ENCODE measurements at places on chromosomes 4 and X. TPM values are rescaled to one million over a fixed set of nuclear protein-coding genes. Genes with fewer than 3 reads are reported as not detected.
A peak's percentile ranks its signal among the peaks of the same experiment; 100 is the strongest.

DNA sequence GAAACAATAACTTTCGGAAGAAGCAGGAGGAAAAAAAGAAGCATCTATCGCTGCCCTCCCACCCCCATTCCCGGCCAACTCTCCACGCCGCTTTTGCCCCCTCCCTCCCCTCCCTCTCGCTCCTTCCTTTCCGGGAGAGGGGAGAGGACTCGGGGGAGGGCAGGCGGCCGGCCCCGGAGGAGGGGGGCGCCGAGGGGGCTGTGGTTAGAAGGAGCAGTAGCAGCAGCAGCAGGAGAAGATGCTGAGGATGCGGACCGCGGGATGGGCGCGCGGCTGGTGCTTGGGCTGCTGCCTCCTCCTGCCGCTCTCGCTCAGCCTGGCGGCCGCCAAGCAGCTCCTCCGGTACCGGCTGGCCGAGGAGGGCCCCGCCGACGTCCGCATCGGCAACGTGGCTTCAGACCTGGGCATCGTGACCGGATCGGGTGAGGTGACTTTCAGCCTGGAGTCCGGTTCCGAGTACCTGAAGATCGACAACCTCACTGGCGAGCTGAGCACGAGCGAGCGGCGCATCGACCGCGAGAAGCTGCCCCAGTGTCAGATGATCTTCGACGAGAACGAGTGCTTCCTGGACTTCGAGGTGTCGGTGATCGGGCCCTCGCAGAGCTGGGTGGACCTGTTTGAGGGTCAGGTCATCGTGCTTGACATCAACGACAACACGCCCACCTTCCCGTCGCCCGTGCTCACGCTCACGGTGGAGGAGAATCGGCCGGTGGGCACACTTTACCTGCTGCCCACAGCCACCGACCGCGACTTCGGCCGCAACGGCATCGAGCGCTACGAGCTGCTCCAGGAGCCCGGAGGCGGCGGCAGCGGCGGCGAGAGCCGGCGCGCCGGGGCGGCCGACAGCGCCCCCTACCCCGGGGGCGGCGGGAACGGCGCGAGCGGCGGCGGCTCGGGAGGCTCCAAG lies 1.3 kb downstream of the PCDH7 start:
- peak; percentile 87 for DNase-seq

Gene MAML3
- 5.9 TPM for total RNA-seq

Gene PTPN13
- total RNA-seq: 33.0 TPM

Gene ESX1
- not detected for total RNA-seq

DNA sequence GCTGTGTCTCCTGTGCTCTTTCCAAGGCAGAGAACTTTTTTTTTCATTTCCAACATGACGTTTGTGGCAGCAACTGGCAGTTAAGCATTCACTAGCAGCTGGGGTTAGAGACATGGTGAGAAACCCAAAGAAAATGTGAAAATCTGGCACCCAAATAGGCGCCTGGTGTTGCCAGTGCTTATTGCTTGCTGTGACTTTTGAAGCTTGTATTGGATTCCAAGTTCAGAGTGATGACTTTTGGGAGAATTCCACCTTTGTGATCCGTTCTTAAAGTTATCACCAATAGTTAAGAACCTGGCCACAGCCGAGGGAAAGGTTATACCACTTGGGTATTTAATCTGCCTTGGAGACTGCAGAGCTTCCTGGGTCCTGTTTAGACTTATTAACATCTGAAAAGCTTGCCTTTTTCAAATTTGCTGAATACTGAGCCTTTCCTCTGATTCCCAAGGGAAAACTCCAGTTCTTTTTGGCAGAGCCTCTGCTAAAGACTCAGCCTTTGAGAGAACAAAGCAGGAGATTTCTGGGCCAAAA lies 101.0 kb downstream of the OPHN1 start:
- no peak for DNase-seq

Gene SASH3
- not detected for total RNA-seq

GRCh38 chr4:155371432-155372043 lies 5.2 kb downstream of the MAP9 start:
- DNase-seq: no peak

GRCh38 chrX:135403374-135403773 lies 18.4 kb upstream of the SMIM10L2A start:
- no peak for DNase-seq

DNA sequence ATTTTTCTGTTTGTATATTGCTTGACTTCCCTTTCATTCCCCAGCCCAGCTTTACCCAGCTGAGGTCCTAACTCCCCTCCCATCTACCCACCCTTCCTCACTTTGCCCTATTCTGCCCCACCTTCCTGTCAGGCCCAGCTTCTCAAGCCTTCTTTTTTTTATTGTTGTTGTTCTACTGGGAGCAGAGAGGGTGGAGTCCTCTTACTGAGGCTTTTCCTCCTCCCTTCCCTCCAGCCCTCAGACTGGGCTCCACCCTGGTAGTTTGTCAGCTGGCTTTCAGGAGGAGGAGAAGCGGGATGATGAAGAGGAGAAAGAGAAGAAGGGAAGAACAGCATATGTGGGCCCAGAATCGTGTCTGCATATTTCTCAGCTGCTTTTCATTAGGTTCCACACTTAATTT lies 3.2 kb upstream of the KLF8 start:
- DNase-seq: no peak

GRCh38 chrX:72465889-72466288 lies 106.8 kb downstream of the HDAC8 start:
- DNase-seq: no peak

Gene SMR3B
- not detected for total RNA-seq

GRCh38 chr4:6641164-6641970 lies 882 bp downstream of the MRFAP1 start:
- peak; percentile 67 for DNase-seq

Gene DGAT2L6
- total RNA-seq: not detected

Gene HMX1
- 2.0 TPM for total RNA-seq

GRCh38 chrX:111284631-111285293 lies 14.5 kb upstream of the CAPN6 start:
- no peak for DNase-seq

DNA sequence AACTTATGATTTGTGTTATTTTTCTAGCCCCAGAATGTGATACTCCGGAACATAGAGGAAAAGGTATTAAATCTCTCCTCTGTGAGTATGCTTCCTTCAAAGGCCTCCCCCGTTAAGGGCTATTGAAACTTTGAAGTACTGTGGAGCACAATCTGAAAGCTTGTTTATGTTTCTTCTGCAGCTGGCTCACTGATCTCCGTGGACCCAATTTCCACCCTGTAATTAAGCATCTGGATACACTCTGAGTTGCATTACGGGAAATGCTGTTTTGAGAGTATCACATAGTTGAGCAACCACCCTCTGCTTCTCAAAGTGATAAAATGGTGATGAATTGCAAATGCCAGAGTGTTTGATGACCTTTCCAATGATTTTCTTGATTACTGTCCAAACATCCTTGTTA lies 296.8 kb upstream of the PABPC5 start:
- no peak for DNase-seq

Gene SPATA4
- total RNA-seq: not detected

- no peak for DNase-seq
These were observed 108.7 kb upstream of the PLS3 start for GRCh38 chrX:115452251-115452650.

GRCh38 chr4:67608027-67608426 lies 49.5 kb downstream of the STAP1 start:
- no peak for DNase-seq

DNA sequence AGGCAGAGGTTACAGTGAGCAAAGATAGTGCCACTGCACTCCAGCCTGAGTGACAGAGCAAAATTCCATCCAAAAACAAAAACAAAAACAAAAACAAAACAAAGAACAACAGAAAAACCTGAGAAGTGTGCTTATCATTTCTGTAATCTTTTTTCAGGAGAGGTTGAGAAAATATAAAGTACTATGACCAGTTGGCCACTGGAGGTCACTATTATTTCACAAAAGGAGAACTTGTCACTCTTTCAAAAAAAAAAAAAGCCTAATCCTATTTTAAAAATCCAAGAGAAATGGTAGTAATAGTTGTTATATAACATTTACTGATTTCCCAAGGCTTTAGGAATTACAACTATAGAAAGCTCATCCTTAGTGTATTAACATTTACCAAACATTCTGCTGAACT lies 24.9 kb upstream of the RNF150 start:
- DNase-seq: no peak

GRCh38 chrX:14926471-14926870 lies 53.2 kb downstream of the MOSPD2 start:
- no peak for DNase-seq

GRCh38 chrX:150577174-150577573 lies 8.8 kb downstream of the MTM1 start:
- DNase-seq: no peak

- no peak for DNase-seq
These were observed 116.0 kb upstream of the PUDP start for GRCh38 chrX:7263961-7264360.

- no peak for DNase-seq
These were observed 514.7 kb downstream of the CENPC start for GRCh38 chr4:67030636-67031035.

DNA sequence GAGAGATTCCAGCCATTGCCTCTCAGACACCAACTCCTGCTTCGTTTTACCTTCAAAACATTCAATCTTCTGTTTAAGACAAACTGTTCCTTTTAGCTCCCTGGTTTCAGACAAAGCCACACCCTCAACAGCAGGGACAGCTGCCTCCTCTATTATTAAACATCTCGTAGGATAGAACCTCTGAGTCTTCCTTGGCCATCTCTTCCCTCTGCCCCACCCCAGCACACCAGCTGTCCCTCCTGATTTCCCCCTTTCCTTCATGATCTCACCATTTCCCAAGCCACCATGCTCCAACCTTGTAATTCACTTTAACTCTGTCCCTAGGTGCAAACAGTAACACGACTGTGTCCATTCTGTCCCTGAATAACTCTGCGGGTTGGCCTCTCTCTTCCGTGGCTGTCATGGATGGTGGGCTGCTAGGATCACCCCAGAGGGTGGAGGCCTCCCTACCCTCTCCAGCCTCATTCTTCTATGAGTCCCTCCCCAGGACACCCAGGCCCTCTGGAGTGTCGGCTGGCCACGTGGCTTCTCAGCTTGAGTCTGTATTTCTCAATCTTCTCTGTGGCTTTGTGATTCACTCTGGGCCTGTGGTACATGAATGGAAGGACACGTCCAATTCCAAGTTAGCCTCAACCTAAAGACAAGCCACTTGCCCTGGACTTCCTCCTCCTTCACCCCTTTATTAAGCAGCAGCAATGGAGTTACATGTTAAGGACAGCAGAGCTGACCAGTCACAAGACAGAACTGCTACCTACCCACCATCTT lies 349.9 kb downstream of the FBXW7 start:
- DNase-seq: no peak

- no peak for DNase-seq
These were observed 102.6 kb upstream of the PDE5A start for GRCh38 chr4:119731146-119731742.

Gene CHRDL1
- 7.3 TPM for total RNA-seq

DNA sequence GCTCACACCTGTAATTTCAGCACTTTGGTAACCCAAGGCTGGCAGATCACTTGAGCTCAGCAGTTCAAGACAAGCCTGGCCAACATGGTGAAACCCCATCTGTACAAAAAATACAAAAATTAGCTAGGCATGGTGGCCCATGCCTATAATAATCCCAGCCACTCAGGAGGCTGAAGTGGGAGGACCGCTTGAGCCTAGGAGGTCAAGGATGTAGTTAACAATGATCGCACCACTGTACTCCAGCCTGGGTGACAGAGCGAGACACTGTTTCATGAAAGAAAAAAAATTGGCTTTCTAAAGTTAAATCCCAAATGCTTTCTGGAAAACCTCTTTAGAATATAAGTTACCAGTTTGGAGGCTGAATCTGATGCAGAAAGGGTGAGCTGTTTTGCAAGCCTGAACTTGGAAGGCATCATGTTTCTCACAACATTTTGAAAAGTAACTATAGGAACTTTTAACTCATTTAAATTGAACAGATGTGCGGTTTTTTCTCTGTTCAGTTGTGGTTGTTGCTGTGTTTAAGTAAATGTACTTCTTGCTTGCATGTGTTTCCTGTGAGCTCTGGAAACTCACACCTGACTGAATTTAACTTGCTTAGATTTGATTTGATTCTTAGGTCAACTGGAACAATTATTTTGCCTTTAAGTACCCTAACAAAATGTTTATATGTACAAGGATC lies 39.8 kb upstream of the TMEM131L start:
- DNase-seq: no peak

DNA sequence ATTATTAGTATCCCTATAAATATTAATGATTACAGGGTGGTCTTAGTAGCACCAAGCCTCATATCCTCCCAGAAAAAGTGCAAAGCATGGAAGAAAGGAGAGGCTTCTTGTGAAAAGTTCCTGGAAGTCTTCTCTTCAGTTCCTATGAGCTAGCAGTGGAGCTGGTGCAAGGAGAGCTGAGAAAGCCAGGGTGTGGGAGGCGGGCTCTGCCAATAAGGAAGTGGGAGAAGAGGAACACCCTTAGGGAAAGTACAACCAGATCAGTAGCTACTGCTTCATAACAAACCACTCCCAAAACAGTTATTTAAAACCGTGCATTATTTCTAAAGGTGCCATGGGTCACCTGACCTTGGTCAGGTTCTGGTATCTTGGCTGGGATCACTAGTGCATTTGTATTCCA lies 72.4 kb downstream of the MAP9 start:
- DNase-seq: no peak

Gene PRDM5
- 17.3 TPM for total RNA-seq

GRCh38 chrX:18649498-18649951 lies 22.4 kb downstream of the RS1 start:
- DNase-seq: peak; percentile 59

DNA sequence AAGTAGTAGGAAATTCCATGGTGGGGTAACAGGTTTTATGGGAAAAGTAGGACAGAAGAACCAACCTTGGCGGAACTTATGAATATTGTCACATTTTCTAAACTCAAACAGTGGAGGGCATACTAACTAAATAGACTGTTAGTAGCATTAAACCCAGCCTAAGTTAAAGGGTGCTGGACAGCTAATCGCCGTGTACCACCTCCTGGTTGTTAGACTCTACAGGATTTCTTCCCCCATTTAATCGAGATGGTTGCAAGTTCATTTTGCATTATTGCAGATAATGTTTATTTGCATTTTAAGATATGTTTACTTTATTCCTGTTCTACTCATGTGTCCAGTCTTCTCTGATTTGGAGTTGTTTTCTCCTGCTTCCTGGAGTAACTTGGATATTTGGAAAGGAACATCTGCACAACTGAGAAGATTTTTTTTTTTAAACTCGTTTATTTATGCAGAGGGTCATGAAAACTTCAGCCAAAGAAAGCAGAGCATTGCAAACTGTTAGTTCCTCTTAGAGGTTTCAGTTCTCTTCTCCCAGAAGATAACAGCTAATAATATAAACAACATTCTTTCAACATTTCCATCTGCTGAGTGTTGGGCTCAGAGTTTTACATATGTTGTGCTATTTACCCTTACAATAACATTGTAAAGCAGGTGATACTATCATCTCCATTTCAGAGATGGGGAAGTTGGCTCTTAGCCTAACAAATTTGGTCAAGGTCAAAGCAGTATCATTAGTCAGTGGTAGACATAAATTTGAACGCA lies 51.5 kb upstream of the TBC1D9 start:
- DNase-seq: no peak

- no peak for DNase-seq
These were observed 73.4 kb downstream of the COL25A1 start for GRCh38 chr4:109229028-109229427.

Gene STK32B
- total RNA-seq: 2.8 TPM

GRCh38 chr4:128830906-128831503 lies 21.5 kb downstream of the JADE1 start:
- no peak for DNase-seq
